ENCODE measurements at places on chromosomes 6 and 20.

GRCh38 chr6:81844686-81845085 lies 92.2 kb upstream of the TENT5A start:
- DNase-seq, result no peak

DNA sequence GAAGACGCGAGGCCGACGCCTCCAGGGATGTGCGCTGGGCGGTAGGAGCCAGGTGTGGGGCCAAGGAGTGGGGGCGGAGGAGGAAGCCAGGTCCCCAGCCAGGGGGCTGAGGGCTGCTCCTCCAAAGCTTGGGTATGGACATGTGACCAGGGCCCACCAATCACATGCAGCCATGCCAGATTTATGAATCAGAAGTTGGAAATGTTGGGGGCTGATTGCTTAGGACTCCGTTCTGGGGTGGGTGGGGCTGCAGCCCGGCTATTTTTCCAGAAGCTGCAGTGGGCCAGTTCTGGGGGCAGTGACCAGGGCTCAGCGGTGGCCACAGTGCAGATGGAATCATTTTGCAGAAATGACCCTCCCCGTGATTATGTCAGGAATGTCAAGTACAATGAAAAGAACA lies 96.0 kb downstream of the CEBPB start:
- no peak for DNase-seq

- DNase-seq, result no peak
These were observed 360.7 kb downstream of the NKAIN2 start for GRCh38 chr6:124164343-124164742.

GRCh38 chr6:6915219-6915618 lies 192.5 kb upstream of the RREB1 start:
- DNase-seq, result no peak

DNA sequence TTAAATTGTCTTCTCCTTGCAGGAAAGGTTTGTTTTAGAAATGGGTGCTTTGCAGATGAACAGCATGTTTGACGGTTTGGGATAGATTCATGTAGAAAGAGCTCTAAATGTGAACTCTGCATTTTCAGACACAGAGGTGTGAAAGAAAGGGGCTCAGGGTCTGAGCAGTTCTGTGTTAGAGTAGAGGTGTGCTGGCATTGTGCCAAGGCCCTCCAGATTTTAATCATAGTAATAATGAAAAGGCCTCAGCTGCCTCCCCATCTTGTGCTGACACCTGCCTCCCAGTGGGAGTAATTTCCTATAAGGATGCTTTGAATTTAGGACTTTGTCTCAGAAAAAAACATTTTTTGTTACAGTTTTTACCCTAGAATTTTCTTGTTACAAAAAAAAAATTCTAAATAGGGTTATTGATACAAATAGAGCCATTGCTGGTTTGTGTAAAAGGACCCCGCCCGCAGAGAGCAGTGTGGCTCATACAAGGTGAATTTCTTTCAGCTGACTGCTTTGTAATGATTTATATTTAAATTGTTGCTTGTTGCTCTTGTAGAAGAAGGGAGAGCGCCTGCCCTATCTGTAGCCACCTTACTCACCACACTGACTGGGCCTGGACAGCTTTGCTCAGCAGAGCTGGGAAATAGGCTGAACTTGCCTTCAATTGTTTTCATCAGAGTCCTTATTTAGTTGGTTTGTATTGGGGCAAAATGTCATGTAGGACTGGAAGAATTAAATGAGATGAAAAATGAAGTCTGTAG lies 294.5 kb downstream of the ZFAND3 start:
- DNase-seq, result no peak
